ENCODE measurements at places on chromosomes 4 and X.
A peak's percentile ranks its signal among the peaks of the same experiment; 100 is the strongest.

DNA sequence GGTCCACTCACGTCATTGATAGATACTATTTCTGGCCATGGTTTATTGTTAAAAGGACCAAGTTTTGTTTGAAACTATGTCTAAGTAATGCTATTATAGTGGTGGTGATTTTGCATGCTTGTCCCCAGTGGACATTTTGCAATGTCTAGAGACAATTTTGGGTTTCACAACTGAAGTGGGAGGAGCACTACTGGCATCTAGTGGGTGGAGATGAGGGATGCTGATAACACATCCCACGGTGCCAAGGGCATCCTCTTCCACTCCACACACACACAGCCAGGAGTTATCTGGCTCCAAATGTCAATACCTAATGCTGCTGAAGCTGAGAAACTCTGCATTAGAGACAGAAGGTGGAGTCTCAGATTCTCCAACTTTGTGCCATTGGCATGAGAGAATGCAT lies 131.2 kb downstream of the FRMPD4 start:
- DNase-seq: no peak

DNA sequence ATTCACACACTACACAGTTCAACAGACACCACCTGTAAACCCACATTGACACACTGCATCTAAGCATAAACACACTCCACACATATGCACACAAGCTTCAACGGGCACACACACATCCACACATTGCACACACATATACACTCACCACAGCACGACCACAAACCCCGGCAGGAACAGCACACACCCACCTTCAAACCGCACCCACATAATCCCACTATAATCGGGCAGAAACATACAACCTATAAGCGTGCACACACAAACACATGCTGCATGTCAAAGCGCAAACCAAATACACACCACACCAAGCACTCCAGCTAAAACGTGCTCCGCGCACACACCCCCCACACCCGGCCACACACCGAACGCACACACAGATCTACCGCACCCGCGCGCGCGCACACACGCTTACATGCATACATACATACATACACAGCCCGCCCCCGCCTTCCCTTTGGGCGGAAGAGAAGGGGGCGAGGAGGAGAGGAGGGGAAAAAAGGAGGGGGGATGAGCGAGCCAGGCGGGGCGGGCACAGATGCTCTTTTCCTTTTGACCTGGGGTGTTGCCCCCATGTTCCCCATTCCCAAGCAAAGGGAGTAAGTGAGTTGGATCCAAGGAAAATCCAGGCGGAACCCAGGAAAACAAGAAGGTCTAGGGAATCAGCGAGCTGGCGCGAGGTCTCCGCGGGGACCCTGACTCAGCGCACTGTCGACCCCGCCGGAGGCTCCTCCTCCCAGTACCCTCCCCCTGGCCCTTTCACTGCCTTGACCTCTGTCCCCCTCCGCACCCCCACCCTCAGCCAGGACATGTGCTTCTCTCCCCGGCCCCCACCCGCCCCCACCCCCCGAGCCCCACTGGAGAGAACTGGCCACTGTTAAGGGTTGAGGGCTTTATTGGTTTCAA lies 9.9 kb downstream of the ARHGAP36 start:
- DNase-seq: no peak

DNA sequence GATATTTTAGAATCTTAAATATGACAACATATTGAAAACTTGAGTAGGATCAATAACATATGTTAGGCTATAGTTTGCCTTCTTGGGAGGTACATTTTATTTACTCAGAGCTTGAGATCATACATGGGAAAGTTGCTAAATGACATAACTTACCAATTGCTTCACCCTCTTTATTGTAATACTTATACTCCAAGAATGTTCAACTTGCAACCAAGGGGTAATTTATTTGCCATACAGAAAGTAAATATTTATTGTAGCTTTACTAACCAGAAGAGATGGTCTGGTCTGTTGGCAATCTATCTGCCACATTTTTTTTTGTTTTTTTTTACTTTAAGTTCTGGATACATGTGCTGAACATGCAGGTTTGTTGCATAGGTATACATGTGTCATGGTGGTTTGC lies 426.6 kb downstream of the ARHGAP24 start:
- DNase-seq: no peak

DNA sequence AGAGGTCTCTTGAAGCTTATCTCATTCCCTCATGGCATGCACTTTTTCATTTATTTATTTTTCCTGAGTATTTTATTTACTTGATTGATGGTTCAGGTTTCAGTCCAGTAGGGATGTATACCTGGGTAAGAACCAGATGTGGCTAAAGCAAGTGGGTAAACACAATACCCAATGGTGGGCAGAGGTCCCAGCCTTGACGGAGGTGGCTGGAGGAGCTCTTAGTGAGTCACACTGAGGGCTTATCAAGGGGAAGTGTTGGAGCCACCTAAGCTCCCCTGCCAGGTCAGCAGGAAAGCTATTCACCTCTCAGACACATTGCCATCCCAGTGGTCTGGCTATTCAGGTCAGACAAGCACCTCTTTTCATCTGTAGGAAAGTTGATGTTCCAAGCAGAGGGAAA lies 236.2 kb upstream of the MAGEB16 start:
- DNase-seq: no peak

DNA sequence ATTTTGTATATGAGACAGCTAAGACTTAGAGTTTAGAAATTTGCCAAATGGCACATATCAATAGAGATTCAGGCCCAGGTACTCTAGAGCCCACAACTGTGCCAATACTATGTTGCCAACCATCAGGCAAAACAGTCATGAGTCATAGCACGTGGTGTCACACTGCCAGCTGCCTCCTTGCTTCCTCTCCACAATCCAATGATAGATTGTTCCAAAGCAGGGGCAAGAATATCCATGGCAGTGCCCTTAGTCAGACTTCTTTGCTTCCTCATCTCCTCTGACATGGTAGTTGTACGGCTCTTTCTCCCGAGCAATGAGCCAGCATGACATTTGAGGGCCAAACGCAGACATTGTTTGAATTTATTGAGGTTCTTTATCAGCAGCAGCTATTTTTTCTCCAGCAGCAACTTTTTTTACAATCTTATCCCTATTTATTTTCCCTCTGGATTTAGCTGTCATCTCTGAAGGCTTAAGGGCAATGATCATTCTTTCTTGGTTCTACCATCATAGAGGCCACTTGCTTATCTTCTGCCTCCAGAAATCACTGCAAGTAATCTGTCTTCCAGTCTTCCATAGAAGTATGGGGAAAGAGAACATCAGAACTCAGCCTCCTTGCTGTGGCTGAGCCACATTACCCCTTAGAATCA lies 169.7 kb downstream of the COL4A6 start:
- DNase-seq: no peak

- no peak for DNase-seq
These were observed 165.0 kb downstream of the AMELX start for GRCh38 chrX:11458170-11458569.

DNA sequence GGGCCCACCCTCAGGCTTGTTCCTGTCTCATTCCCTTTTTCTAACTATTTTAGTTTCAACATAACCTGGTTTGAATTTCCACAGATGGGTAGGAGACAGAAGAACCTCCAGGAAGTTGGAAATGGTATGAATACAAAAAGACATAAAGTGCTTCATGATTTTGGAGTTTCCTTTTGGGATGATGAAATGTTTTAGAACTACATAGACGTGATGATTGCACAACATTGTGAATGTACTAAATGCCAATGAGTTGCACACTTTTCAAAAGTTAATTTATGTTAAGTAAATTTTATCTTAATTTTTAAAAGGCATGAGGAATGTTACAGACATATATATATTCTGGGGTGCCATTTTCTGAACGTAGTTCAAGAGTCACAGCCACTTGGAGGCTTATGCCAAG lies 41.1 kb upstream of the IBSP start:
- DNase-seq: no peak

DNA sequence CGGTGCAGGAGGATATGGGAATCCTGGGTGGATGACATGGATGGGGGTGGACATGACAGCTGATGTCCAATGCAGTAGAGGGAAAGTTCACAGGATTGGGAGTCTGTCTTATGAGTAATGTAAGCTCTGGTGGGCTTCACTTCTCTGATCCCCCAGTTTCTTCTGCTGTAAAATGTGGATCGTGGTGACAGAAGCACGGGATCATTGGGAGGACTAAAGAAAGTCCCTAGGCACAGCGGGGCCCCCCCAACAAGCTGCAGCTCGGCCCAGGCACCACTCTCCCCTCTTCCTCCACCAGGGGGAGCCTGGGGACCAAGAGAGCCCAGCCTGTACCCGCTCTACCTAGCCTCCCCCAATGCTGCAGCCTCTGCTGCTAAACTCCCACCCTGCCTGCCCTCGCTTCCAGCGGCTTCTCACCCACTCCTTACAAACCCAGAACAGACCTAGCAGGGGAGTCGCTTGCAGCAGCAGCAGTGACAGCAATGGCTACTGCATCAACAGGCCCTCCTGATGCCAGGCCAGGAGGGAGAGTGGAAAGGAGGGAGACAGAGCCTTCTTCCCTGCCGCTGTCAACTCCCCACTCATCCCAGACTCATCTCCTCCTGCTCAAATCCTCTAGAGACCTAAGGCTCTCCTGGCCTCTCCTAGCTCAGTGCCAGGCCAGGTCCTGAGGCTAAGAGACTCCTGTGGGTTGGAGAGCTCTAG lies 36.1 kb upstream of the IQSEC2 start:
- peak; percentile 45 for DNase-seq

DNA sequence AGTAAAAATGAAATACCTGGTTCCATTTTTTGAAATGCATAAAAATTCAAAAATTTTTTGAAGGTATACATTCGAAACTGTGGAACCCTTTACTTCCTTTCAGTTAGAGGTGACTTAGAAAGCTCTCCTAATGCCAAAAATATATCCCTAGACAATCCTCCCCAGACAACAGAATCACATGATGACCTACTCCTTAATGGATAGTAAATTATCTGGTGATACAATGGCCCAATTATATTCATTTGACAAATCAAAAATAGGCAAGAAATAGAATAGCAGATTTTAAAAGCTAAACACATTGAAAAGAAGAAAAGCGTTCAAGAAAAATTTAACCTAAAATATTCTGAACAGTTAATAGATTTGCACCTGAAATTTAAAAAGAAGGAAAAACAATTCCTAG lies 3.5 kb upstream of the UGT2A2 start:
- DNase-seq: no peak

- DNase-seq: no peak
These were observed 411.1 kb upstream of the SPOCK3 start for GRCh38 chr4:167645358-167645757.

DNA sequence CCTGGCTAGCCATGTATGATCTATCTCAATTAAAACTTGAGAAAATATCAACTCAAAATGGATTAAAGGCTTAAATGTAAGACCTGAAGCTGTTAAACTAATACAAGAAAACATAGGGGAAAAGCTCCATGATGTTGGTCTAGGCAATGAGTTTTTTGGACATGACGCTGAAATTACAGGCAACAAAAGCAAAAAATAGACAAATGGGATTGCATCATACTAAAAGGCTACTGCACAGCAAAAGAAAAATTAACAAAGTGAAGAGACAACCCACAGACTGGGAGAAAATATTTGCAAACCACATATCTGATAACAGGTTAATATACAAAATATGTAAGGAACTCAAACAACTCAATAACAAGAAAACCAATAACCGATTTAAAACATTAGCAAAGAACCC lies 8.4 kb downstream of the GC start:
- no peak for DNase-seq

GRCh38 chr4:79723507-79723906 lies 315.5 kb upstream of the GK2 start:
- no peak for DNase-seq

DNA sequence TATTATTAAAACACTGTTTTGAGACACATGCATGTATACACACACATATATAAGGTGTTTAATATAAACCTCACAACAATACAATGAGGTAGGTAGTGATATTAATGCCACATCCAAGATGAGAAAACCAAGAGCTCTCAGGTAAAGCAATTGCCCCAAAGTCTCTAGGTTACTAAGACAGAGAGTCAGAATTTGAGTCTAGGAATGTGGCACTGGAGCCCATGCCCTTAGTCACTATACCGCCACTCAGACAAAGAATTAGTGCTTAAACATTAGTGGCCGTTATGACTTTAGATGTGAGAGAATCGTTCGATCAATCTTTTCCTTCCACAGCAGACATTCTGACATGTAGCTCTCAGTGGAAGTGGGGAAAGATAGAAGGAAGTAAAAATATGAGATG lies 108.2 kb upstream of the ACSL4 start:
- DNase-seq: no peak

DNA sequence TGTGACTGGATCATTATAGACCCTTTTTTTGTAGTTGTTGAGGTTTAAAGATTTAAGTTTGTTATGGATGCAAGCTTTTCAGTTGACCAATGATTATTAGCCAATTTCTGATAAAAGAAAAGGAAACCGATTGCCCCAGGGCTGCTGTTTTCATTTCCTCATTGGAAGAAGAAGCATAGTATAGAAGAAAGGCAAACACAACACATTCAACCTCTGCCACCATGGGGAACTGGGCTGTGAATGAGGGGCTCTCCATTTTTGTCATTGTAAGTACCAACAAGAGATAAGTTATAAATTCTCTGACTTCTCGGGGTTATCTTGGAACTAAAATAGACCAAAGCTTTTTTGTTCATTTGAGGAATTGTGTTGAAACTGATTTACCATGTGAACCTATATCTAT lies at the start of gene CYBB:
TSS of gene CYBB (plus strand) at position 203 of the 400 bp plus-strand sequence. CDS start at position 222, 19 bp downstream.
- no peak for DNase-seq

Data from stimulated activated CD8-positive, alpha-beta memory T cell treated with anti-CD3 and anti-CD28 coated beads, Interleukin-7, amount 100 ng/mL, for 1 hour (primary cell).